ENCODE measurements at places on chromosomes 3 and 15.
A peak's percentile ranks its signal among the peaks of the same experiment; 100 is the strongest.

- no peak for DNase-seq
Observed at GRCh38 chr3:54827776-54828175, 100.1 kb downstream of the LRTM1 start.

DNA sequence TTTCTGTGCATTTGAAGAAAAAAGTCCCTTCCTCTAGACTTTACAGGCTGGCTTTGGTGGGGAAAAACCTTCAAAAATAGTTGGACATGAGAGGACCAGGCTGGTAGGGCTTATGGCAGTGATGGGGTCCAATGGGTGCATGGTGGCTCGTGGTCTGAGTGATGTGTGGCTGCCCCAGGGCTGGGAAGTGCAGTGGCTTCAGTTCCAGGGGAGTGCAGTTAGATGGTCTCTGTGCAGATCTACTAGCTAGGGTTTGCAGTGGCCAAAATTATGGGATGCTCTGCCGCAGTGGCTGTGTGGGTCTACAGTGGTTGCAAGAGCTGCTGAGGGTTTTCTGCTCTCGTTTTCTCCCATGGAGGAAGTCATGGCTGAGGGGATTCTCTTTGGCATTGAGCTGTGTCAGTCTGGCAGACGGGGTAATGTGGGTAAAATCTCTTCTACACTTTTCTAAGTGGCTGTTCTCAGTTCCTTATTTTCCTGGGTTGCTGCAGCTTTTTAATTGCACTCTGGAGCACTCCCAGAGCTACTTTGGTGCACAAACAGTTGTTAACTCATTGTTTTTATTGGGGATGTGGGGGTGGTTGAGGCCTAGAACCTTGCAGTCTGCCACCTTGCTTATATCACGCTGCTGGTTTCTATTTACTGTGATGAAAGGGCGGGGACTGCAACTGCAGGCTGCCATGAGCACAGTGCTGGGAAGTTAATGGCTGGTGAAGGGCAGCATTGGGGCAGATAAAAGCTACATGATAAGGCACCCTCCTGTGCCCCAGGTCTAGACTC, 1324.6 kb downstream of the NSUN3 start:
- DNase-seq: no peak

GRCh38 chr3:194130807-194131589, 5.0 kb upstream of the HES1 start:
- peak; percentile 48 for DNase-seq

- no peak for DNase-seq
Observed at GRCh38 chr15:68427366-68427765, 4.6 kb downstream of the ITGA11 start.

Data from renal cortex interstitium (tissue), 15 donors.